ENCODE measurements at places on chromosomes 3 and 15.
A peak's percentile ranks its signal among the peaks of the same experiment; 100 is the strongest.

DNA sequence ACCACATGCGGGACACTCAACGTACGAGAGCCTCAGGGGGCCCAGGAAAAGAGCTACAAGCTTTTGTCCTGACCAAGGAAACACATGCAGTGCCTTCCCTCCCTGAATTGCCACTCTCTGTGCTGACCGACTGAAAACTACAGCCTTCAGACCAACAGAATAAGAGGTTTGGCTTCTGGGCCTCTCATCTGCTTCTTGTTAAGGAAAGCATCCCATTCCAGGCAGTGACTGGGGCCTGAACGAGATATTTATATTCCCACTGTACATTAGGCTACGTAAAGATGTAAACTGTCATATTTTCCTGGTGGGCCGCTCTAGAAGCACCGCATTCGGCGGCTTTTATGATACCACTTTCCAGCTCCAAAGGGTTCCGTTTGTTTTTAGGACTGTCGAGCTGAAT, 208.9 kb upstream of the TPM1 start:
- no peak for DNase-seq

DNA sequence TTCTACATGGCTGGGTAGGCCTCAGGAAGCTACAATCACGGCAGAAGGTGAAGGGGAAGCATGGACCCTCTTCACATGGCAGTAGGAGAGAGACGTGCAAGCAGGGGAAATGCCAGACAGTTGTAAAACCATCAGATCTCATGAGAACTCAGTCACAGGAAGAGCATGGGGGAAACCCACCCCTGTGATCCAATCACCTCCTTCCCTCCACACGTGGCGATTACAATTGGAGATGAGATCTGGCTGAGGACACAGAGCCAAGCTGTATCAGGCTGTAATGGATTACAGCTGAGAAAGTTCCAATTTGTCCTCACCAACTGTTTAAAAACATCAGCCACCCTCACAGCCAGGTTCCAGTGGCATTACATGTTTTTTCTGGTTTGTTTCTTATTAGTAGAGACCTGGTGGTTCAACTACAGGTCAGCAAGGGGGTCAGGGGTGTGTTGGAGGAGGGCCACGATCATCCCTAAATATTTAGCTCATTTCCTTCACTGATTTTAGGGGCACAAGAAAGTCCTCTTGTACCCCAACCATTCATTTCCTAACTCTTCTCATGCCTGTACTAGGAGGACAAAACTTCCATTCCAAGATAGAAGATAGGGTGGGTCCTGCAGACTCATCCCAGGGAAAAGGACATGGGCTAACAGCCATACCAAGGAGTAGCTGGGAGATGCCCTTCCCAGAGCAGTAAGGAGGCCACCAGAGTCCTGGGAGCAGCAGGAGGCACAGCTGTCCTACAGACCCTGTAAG, 54.4 kb downstream of the ANXA2 start:
- DNase-seq, result no peak

GRCh38 chr3:125185805-125186204, 26.7 kb downstream of the SLC12A8 start:
- no peak for DNase-seq

DNA sequence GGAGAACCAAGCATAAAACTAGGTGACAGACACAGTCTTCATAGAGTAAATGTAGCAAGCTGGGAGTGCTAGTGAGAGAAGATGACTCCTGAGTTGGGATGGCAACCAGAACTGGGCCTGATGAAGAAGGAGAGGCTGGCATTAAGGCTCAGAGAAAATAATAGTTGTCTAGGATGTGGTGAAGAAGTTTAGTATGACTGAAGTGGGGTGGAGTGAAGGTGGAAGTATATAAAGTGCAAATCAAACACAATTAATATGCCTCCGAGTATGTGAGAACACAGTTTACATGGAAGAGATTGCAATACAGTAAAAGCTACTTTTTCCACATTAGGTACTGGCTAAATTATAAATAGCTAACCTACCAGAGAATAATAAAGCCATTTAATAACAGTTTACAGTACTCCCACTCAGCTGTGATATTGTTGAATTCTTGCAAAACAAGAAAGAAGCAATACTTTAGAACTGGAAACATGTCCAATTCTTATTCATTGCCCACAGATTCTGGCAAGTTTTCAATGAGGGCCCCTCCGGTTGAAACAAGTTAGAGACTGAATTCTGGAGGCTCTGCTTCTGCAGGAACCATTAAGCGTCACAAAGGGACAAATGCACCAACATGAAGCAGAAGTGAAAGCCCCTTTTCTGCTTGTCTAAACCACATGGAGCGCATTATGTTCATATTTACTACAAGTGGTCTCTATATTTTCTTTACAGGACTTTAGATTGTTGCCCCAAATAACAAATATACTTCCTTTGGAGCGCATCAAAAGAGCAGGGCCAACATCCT, 243.7 kb downstream of the SLC9A9 start:
- no peak for DNase-seq

DNA sequence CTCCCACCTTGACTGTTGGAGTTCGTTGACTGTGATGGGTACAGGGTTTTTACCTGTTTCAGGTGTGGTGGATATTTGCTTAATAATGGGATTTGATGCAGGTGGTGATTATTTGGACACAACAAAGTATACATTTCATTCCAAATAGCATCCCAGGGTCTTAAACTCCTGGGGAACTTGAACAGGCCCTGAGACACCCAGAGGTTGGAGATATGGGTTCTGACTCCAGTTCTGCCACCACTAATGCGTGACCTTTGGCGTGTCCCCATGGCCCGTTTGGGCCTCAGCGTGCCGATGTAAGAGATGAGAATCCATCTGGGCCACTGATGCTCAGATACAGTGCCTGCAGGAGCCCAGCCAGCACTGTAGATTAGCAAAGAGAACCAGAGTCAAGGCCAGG, 264.5 kb downstream of the EPHB1 start:
- no peak for DNase-seq

DNA sequence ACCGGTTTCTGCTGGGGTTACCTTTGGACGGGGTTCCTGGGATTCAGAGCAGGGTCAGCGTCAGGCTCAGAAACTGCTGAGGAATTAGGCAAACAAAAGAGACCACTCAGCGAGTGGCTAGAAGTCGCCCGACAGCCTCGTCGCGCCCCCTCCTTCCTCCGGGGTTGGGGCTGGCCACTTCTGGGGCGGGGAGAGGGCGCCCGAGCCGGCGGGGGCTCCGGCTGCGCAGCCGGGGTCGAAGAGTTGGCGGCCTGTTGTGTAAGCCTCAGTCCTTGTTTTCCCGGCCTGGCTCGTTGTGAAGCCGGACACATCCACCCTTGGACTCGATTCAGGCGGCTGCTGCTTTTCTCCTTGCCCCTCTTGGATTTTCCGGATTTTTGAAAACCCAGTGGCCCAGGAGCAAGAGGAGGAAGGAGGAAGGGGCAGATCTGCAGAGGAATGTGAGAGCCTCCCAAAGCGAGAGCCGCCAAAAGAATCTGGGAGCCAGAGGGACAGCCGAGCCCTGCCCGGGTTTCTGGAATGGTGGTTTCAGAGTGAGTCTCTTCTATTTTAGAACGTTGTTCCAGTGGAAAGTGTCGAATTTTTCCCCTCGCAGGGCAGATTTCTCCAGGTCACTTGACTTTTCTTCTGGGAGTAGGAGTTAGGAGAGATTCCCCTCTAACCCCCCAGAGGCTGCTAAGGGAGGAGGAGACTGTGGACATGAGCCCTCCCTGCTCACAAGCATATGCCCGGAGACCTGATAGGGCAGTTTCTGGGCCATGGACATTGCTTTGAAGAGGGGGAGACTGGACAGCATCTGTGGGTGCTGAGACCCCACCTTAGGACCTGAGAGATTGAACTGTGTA, 666 bp downstream of the SNX33 start:
- DNase-seq, result no peak

DNA sequence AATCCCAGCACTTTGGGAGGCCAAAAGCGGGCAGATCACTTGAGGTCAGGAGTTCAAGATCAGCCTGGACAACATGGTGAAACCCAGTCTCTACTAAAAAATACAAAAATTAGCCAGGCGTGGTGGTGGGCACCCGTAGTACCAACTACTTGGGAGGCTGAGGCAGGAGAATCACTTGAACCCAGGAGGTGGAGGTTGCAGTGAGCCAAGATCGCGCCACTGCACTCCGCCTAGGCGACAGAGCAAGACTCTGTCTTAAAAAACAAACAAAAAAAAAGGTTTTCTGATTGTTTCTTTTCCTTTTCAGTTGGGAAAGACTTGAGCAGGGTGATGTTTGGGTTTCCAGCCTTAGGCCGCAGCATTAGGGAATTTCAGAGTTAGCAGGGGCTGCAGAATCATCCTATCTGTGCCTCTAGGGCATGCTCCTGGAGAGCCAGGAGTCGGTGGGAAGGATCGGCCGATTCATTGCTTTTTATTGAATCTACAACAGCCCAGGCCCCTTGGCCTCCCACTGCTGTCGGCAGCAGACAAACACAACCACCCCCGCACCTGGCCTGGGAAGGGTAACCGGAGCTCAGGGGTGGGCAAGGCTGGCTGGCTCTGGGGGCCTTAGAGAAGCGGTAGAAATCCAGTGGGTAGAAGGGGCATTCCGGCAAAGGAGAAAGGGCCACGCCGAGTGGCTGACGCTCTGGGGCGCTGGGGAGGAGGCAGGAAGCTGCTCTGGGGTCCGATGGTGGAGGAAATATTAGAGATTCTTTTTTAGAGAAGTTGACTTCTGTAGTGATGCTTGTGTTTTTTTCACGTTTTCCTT, 6.3 kb downstream of the CHAC1 start:
- DNase-seq, result no peak

- no peak for DNase-seq
Measured at GRCh38 chr3:119679874-119680273, 2.7 kb upstream of the COX17 start.

- no peak for DNase-seq
Measured at GRCh38 chr3:111862974-111863373, 3.9 kb downstream of the PHLDB2 start.

DNA sequence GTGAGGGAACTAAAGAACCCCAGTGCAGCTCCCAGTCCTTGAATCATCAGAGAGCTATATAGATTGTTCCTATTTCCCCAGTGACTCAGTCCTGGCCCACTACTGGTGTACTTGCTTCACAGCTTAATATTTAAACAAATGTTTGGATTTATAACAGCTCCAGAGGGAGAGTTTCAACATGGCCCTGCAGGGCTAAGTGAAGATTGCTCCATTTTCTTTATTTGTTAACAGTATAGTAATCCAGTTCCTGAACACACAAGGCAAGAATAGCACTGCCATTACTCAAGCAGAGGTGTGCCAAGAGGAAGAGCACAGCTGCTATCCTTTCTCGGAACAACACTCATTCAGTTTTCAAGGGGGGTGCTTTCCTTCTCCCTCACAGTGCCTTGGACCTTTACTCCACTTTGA, 6.5 kb downstream of the SQOR start:
- DNase-seq, result peak; percentile 36

- DNase-seq, result no peak
Measured at GRCh38 chr3:62667714-62668113, 207.5 kb downstream of the CADPS start.

DNA sequence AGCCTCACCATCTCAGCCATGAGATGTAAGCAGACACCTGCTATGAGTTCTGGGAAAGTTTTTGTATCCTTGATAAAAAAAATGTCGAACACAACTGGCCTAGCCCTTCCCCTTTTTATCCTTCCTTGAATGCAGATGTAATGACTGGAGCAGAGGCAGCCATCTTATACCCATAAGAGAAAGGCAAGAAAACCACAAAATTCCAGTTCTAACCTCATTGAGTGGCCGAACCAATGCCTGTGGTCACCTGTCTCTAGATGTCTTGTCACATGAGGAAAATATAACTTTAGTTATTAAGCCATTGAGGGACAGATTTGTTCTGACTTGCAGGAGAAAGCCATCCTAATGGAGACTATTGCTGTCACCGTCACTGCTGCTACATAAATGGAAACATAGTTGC, 80.4 kb upstream of the SLC6A6 start:
- DNase-seq, result no peak

DNA sequence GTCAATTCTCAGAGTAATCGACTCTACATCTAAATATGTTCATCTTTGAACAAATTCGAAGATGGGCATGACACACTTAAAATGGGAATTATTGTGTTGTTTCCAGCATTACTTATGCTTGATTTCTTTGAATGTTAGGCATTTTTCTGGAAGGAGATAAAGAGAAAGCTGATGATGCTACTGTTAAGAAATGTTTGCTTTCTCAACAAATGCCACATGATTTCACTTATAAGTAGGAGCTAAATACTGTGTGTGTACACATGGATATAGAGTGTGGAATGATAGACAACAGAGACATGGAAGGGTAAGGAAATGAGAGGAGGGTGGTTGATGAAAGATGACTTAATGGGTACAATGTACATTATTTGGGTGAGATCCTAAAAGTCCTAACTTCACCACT, 400.9 kb downstream of the TBL1XR1 start:
- no peak for DNase-seq

DNA sequence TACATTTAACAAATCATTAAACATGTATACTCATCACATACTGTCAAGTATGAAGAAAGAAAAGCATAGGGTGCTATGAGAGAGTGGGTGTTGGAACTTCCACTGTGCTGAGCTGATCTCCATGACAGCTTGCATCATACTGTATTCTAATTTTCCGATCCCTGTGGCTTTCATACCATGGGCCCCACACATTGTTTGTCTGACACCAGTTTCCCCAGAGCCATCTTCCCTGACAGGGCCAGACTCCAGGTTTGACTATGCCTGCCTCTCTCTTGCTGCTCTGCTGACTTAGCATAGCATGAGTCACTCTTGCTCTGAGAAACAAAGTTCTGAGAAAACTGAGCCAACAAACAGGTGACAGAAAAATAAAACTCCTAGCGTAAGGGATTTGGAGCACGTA, 37.0 kb upstream of the CASR start:
- DNase-seq, result no peak

- DNase-seq, result no peak
Measured at GRCh38 chr15:82110144-82110543, 64.3 kb upstream of the MEX3B start.

DNA sequence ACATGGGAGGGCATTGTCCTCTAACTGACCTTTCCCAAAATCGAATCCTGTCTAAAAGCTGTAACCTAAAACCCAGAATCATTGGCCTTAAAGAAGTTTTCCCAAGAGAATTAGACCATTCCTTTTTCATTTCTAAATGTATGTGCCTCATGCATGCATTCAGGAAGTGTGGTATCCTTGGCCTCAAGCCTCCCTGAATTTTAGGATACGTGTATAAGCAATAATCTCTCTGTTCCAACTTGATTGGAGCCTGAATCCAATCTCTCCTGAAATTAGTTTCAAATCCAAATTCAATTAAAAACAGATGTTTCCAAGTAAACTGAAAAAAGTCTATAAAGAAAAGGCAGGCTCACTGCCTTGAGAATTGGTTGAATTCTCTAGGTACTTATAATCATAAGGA, 86.0 kb upstream of the VEPH1 start:
- no peak for DNase-seq

DNA sequence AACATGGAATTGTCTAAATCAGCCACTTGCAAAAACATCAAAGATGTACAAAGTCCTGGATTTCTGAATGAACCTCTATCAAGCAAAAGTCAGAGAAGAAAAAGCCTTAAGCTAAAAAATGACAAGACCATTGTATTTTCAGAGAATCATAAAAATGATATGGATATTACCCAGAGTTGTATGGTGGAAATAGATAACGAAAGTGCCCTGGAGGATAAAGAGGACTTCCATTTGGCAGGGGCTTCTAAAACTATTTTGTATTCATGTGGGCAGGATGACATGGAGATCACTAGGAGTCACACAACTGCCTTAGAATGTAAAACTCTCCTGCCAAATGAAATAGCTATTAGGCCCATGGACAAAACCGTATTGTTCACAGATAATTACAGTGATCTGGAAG, 29.3 kb downstream of the KNL1 start:
- DNase-seq, result no peak

- DNase-seq, result no peak
Measured at GRCh38 chr3:124200407-124200806, 208.5 kb upstream of the ROPN1 start.

GRCh38 chr3:143526011-143526545, 322.2 kb downstream of the SLC9A9 start:
- no peak for DNase-seq

Data from H54 (cell line).